Thyroid gland (tissue), 4 donors: ENCODE measurements at places on chromosomes 3 and 15. TPM values are rescaled to one million over a fixed set of nuclear protein-coding genes. Genes with fewer than 3 reads are reported as not detected.

The STRIT1 gene
- not detected for total RNA-seq

The MRPS25 gene
- 82.3 TPM for total RNA-seq

The ELL3 gene
- total RNA-seq: 11.4 TPM

The TRAT1 gene
- 0.56 TPM for total RNA-seq

The NRROS gene
- total RNA-seq: 1.5 TPM

The GOLGA6A gene
- not detected for total RNA-seq

The ABI3BP gene
- 68.7 TPM for total RNA-seq

The FOXL2NB gene
- total RNA-seq: not detected

The CGNL1 gene
- total RNA-seq: 74.4 TPM

The CLDN16 gene
- 0.27 TPM for total RNA-seq

The NISCH gene
- 88.2 TPM for total RNA-seq

The HYAL3 gene
- total RNA-seq: 2.7 TPM

The SLC22A14 gene
- total RNA-seq: not detected

The SLC12A1 gene
- not detected for total RNA-seq

The SKOR1 gene
- 0.49 TPM for total RNA-seq

The PIK3R4 gene
- total RNA-seq: 61.3 TPM

GRCh38 chr3:33858131-33858530 lies 59.7 kb downstream of the PDCD6IP start:
- no peak for DNase-seq

DNA sequence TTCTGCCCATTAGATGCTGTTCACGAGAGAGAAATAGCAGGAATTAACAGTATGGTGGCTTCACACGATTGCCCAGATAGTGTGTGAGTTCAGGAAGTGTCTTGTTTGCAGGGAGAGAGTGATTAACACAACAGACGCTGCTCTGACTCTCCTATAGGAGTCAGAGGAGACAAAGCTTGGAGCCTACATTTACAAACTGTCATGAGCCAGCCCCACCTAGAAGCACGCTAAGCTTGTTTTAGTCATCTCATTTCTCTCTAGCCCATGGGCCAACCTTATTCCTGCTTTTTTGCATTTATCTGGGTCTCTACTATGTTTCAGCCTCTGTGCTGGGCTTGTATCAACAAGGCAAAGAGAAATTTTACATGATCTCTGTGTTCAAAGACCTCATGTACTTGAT lies 128.3 kb upstream of the BFSP2 start:
- no peak for DNase-seq

GRCh38 chr3:105958237-105959000 lies 89.6 kb upstream of the CBLB start:
- peak; percentile 8 for DNase-seq

DNA sequence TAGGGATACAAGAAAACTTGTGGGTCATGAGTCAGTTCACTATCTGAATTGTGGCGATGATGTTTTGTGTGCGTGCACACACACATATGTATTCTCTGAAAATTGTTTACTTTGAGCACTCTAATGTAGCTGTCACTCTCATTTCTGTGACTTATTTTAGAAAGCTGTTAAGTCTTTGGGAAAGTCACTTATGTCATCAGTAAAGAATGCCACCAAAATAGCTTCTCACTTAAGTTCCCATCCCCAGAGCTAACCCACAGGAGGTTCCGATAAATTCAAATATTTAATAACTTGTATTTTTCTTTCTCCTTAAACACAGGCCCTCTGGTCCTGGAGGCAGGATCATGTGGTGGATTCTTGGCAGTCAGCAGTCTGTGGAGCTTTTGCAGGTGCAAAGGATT lies 138.3 kb downstream of the LRIG1 start:
- DNase-seq: no peak

GRCh38 chr15:97082830-97083229 lies 752.3 kb downstream of the NR2F2 start:
- DNase-seq: peak; percentile 96

- DNase-seq: no peak
Observed at GRCh38 chr15:40927873-40928806, 1.0 kb upstream of the DLL4 start.

GRCh38 chr3:189834462-189834861 lies 203.3 kb downstream of the TP63 start:
- DNase-seq: no peak

GRCh38 chr15:86316726-86317383 lies 237.2 kb downstream of the AGBL1 start:
- DNase-seq: no peak

- peak; percentile 74 for DNase-seq
Observed at GRCh38 chr3:111924283-111924682, 54.5 kb upstream of the ABHD10 start.

GRCh38 chr3:130748467-130748861 lies 1.8 kb upstream of the PIK3R4 start:
- no peak for DNase-seq

GRCh38 chr3:52880474-52880873 lies 16.9 kb downstream of the STIMATE start:
- DNase-seq: no peak

DNA sequence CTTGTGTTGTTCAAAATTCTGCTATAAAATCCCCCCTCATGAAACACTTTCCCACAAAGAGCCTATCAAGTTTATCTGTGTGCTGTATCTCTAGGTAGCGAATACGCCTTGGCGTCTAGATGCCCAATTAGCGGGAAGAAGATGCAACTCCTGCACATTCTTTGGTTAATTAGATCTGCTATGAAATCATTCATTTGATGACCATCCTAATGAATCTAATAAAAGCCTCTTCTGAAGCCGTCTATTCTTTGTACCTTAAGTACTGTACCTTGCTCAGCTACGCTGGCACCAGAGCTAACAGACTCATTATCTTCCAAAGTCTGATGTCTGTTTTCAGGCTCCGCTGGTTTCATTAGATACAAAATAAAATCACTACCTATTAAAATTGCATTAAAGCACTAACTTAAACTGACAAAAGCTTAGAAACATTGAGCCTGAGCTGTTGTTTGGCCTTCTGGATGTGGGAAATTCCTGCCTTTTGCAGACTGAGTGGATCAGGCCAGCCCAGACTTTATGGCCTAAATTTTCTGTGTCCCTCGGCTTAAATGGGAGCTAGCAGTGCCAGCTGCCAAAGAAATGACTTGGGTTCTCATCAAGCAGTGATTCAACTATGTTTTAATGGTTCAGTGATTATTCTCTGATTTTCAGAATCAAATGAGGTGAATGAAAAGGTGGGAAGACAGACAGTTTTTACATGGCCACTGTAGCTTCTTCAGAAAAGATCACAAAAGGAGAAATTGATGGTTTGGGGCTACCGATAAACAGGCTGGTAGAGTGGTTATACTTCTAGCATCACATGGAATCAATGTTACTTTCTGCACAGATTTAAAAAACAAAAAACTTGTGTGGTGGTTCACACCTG lies 28.4 kb upstream of the CHST2 start:
- DNase-seq: peak; percentile 30

GRCh38 chr3:41352510-41352909 lies 153.2 kb downstream of the CTNNB1 start:
- no peak for DNase-seq

GRCh38 chr3:59865351-59865750 lies 815.5 kb upstream of the CFAP20DC start:
- DNase-seq: no peak

DNA sequence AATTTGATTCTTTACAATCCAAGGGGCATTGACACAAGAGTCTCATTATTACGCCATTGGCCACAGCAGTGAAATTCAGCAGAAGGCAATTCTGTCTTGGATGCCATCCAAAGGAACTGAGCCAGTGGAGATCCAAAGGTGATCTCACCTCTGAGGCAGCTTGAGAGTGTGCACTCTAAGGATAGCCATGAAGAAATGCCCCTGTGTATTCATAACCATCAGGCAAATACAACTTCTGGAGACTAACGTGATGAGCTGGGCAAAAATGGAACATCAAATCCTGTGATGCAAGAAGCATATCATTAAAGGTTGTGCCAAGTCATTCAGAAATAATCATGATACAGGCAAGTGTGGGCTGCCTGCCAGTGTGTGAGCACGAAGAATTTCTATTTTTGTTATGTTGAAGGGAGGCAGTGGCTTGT lies 41.4 kb downstream of the ROBO2 start:
- DNase-seq: peak; percentile 80

DNA sequence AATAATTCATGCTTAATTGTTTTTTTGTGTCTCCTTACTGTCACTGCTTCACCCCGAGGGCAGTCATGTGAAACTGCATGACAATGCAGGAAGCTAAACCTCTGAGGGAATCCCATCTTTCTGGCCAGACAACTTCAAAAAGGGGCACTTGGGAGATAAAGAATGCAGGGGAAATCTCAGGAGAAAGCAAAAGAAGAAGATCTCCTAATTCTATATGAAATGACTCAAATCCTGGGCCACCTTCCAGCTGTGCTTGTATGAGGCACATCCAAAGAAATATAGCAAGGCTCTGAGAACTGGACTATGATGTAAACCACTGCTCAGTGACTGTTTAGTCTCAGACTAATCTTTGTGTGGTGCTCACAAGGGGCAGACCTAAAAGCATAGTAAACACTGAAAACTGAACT lies 22.6 kb upstream of the UMPS start:
- DNase-seq: no peak

- no peak for DNase-seq
Observed at GRCh38 chr15:31437686-31438085, 111.1 kb downstream of the KLF13 start.
